ENCODE measurements at places on chromosomes 1 and 21.

- DNase-seq, result no peak
These were observed 22.6 kb upstream of the ATP2B4 start for GRCh38 chr1:203603940-203604591.

GRCh38 chr1:58779801-58780382, 4.0 kb downstream of the JUN start:
- no peak for DNase-seq

- no peak for DNase-seq
These were observed at the start of gene C1orf226 for GRCh38 chr1:162381383-162381782. Gene C1orf226, plus strand, starts transcription at chr1:162381728. Its CDS starts 174 bp downstream, at chr1:162381902.

GRCh38 chr1:184556665-184557064, 169.8 kb downstream of the C1orf21 start:
- DNase-seq, result no peak

- no peak for DNase-seq
These were observed 166.5 kb downstream of the TNR start for GRCh38 chr1:175576865-175577264.

- no peak for DNase-seq
These were observed 64.7 kb upstream of the GJA8 start for GRCh38 chr1:147837964-147838292.

DNA sequence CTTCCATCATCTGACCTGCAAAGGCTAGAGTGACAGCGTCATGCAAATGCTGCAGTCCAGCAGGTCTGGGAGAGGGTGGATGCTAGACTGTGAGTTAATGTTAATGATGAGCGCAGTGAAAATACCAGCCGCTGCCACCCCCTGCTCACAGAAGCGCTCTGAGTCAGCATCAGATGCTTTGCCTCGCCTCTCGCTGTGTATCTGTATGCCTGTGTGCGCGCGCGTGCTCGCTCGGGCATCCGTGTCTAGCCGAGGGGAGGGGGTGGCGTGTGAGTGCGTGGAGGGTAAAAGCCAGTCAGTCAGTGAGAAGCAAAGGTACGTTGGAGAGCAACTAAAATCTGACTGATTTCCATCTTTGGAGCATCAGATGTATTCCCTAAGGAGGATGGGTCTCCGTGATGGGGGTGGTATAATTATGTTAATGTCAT, 858.7 kb downstream of the USP25 start:
- no peak for DNase-seq

GRCh38 chr1:53615101-53615500, 123.9 kb downstream of the GLIS1 start:
- no peak for DNase-seq

- DNase-seq, result no peak
These were observed 365.6 kb downstream of the RPS6KC1 start for GRCh38 chr1:213416461-213417224.

DNA sequence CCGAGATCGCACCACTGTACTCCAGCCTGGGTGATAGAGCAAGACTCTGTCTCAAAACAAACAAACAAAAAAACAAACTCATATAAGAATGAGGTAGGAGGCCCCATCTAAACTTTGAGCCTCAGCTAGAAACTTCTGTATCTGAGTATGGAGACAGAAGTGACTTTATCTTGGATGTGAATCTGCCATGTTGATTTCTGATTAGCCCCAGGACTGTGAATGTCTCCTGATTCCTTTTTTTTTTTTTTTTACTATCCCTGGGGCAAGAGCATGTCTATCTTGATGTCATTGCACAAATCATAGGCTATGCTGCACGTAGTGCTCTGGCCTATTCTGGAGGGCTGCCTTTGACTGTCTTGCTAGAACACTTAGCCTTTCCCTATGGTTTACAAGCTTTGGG, 211.0 kb downstream of the PTPRU start:
- no peak for DNase-seq

- DNase-seq, result no peak
These were observed 51.5 kb downstream of the ACOT7 start for GRCh38 chr1:6342056-6342455.

Data from stimulated activated CD4-positive, alpha-beta T cell treated with anti-CD3 and anti-CD28 coated beads, TNF-alpha, amount 100 ng/mL, for 24 hours (primary cell).